ENCODE measurements at places on chromosomes 2 and 18.

GRCh38 chr2:121044412-121044811 lies 240.6 kb downstream of the TFCP2L1 start:
- DNase-seq: no peak

DNA sequence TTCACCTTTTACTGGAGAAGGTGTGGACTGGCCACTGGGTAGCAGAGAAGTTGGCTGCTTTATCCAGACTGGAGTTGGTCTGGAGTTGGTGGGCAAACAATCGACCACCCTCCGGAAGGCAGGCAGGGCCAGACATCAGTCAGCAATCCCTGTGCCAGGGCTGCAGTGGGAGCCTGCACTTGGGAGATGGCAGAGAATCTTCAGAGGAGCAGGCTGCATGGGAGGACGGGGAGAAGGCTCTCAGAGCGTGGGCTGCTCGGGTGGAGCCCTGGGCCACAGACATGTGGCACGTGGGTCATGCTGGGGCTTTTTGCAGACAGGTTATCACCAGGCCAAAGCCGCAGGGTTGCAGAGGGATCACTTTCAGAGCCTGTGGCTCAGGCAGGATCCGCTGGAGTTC lies 29.6 kb downstream of the SLC9A4 start:
- DNase-seq: no peak

DNA sequence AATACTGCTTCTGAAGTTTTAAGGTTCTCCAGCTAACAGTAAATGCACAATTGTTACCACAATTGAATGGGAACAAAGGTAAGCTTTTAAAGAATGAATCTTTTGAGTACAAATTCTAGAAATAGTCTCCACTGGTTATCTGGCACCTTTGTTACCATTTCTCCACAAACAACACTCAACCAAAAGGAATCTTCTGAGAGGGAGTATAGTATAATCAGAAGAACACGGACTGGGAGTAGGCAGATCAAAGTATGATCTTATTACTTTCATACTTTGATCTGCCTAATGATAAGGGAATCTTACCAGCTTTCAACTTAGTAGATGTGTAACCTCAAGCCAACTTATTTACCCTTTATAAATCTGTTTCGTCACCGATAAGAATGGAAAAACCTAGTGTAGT lies 1.4 kb downstream of the CEP76 start:
- no peak for DNase-seq

GRCh38 chr2:240561325-240561971 lies 1.3 kb downstream of the DUSP28 start:
- DNase-seq: no peak

- DNase-seq: no peak
Measured at GRCh38 chr2:98607741-98608115, 584 bp downstream of the COA5 start.

DNA sequence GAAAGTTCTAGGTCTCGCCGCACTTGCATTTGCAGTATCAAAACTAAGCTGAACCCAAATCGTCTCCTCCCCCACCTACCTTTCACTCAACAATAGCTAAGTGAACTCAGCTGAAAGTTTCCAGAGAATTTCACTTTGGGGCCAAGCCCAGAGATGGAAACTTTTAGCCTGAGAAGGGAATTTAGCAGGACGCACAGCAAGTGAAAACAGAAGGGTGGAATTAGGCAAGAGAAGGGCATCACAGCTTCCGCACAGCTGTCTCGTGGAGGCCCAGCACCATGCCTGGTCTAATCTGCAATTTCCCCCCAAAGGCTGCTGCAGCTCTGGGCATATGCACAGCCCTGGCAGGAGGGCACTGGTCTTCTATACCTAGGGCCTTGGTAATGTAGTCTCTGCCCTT lies 262.0 kb downstream of the TNS1 start:
- no peak for DNase-seq

DNA sequence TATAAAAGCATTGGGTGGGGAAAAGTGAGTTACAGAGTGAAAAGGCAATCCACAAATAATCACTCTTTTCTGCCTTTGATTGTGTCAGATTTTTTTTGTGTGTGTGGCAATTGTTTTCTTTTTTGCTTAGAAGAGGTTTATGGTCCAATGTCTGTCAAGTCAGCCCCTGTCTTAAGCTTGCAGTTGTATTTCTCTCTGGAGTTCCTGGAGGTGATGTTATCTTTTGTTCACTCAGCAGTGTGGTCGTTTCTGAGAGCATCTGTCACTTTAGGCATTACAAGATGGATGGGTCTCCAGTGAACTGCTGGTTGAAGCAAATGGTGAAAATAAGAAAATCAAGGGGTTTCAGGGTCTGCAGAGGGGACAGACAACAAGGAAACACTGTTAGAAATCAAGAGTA lies 121.3 kb downstream of the GREB1L start:
- no peak for DNase-seq

DNA sequence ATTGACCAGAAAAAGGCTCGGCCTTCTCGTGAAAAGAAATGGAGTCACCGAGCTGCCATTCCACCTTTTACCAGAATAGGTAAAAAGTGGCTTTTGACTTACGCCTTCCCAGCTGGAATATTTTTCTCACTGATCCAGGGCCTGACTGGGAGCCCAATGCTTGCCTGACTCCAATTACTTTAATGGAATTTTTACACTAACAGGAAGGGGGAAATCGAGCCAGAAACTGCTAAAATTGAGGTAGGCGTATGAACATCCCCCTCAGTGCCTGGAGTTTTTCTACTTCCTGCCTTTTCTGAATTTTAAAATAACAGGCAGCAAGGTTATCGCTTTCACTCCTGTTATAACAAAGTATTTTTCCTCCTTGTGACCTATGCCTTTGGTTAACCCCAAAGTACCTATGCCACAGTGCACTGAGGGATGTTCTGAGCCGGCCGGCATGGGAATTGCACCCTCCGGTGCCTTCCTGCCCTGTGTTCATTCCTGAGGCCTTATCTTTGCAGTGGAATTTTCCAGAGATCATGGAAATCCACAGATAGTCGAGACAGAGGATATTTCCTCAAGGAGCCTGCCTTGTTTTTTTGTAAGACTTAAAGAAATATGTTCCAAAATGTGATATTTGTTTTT lies 18.3 kb upstream of the RPL31 start:
- DNase-seq: no peak

GRCh38 chr18:6629635-6630140 lies 99.8 kb upstream of the ARHGAP28 start:
- DNase-seq: no peak

GRCh38 chr2:8004250-8004681 lies 677.6 kb upstream of the ID2 start:
- no peak for DNase-seq

DNA sequence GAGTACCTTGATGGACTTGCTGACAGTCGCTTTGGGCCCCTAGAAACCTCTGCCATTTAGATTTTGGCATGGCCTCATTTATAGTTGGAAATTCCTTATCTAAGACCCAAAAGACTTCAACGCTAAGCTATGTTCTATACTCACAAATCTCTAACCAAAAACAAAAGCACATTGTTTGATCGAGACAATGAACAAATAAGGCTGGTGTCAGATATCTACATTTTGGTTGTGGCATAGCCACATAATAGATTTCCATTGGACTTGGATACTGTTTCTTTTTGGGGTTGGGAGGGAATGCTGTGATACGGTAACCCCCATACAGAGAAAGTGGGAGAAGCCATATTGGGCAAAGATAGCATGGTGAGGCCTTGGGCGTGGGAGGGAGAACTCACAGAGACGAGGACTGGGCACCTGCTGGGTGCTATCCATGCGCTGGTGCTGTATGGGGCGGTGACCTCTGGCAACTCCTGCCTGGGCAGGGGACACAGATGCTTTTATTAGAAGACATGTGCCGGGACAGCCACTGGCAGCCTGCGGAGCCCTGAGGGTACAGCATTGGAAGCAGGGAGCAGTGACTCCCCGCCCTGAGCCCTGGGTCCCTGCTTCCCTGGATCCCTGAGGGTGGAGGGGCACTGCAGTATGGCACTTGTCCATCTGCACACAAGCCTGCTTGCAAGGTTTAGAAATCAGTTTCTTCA lies 97.1 kb downstream of the ASAP2 start:
- DNase-seq: no peak

- no peak for DNase-seq
Measured at GRCh38 chr2:5692561-5693286, 540 bp downstream of the SOX11 start.

GRCh38 chr2:146697307-146697706 lies 1147.5 kb upstream of the ACVR2A start:
- DNase-seq: no peak

GRCh38 chr2:42947809-42948600 lies 155.6 kb upstream of the HAAO start:
- no peak for DNase-seq

DNA sequence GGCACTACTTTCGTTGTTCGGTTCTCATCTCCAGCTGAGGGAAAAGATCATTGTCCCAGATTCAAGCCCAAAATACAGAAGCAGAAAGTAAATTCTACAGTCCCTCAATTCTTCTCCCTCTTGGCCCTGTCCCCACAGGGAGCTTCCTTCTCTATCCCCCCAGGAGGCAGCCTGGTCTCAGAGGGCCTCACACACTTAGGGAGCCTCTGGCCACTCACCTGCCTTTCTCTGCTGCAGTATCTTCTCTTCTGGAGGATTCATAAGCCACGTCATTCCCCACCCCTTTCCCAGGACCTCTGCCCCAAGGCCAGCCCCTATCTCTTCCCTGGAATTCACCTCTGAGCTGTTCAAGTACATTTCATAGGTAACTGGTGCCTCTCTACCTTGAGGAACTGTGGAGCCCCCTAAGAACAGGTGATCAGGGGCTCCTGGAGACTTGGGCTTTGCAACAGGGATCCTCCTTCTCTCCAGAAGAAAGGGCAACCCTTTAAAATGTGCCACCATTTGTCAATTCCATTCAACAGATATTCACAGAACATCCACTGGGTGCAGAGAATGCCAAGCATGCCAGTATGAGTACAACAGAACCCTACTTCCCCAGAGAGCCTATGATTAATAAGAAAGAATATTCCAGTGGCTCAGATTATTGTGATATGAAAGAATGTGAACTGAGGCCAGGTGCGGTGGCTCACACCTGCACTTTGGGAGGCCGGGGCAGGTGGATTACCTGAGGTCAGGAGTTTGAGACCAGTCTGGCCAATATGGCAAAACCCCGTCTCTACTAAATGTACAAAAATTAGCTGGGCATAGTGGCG lies 72.9 kb downstream of the CIB4 start:
- no peak for DNase-seq

- DNase-seq: no peak
Measured at GRCh38 chr2:71614976-71615766, 161.8 kb downstream of the DYSF start.

DNA sequence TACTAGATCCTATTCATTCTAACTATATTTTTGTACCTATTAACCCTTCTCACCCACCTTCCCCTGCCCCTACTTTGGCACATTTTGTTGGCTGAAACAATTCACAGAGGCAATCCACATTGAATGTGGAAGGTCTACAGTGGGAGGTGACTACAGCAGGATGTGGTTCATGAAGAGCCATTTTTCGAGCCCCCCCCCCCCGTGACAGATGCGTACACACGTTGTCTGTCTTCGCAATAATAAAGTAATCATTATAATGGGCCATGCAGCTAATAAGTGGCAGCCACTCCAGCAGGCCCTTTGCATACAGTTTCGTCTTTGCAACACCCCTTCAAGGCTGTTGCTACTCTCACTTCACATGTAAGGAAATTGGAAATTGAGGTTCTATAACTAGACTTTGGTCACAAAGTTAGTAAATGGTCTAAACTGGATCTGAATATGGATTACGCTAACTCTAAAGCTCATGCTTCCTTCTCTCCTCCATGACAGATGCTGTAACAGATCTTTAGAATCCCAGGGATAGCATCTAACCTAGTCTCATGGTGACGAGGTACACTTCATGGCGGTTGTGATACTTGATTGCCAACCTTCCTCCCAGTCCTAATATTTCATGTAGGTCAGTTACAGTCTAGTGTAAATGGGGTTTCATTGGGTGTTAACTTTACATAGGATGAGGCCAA lies 176.8 kb downstream of the MYCN start:
- DNase-seq: no peak

GRCh38 chr2:233202531-233202944 lies 48.9 kb upstream of the ATG16L1 start:
- no peak for DNase-seq

DNA sequence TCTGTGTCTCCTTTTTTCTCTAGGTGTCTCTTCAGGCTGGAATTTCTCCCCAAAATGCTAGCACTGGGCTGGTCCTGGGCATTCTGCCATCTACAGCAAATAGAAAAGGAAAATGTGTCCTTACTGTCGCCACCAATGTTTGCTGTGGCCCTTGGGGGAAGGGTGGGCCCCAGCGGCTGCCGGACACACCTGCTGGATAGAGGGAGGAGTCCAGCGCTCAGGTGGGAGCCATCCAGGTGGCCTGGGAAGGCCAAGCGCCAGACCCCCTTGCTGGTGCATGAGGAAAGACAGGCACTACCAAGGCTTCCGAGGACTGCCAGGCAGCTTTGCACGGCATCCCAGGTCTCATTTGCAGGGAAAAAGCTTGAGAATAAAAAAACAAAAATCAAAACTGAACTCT lies 147.7 kb upstream of the GATA6 start:
- no peak for DNase-seq

GRCh38 chr2:68974946-68975665 lies 670 bp downstream of the GKN1 start:
- no peak for DNase-seq

DNA sequence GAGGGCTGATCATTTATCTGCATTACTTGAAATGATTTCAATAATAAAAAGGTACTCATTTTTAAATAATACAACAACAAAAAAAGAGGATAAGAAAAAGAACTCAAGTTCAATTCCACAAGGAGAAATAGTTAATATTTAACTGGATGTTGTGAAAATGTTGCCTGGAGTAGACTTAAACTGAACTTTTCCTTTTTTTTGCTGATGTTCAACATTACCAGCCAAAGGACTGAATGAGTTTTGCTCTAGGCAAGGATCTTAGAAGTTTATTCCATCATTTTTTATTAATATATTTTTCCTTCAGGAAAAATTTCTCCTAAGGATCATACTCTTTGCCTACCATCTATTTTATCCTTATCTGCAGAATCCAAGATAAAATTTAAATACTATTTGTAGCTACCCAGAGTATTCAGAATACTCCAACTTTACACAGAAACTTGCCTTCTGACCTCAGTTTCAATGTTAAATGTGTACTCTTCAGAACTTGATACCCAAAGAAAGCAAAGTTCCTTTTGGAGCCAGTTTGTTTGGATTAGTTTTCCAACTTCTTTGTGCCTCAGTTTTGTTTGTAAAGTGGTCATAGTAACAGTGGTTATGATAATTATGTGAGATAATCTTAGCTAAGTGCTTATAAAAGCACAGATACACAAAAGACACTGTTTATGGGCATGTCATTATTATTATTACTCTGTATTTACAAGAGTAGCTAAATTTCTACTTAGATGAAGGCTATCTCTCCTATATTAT lies 12.8 kb downstream of the CKAP2L start:
- DNase-seq: no peak

- no peak for DNase-seq
Measured at GRCh38 chr2:8264981-8265380, 416.9 kb upstream of the ID2 start.

- no peak for DNase-seq
Measured at GRCh38 chr18:7394050-7394659, 163.3 kb downstream of the LRRC30 start.
